Posterior cingulate gyrus (tissue), 11 donors: ENCODE measurements at places on chromosomes 16 and 17.

GRCh38 chr16:87839542-87840270 lies 29.6 kb downstream of the SLC7A5 start:
- no peak for DNase-seq

- no peak for DNase-seq
These were observed 32.5 kb upstream of the CDH11 start for GRCh38 chr16:65154321-65154720.

DNA sequence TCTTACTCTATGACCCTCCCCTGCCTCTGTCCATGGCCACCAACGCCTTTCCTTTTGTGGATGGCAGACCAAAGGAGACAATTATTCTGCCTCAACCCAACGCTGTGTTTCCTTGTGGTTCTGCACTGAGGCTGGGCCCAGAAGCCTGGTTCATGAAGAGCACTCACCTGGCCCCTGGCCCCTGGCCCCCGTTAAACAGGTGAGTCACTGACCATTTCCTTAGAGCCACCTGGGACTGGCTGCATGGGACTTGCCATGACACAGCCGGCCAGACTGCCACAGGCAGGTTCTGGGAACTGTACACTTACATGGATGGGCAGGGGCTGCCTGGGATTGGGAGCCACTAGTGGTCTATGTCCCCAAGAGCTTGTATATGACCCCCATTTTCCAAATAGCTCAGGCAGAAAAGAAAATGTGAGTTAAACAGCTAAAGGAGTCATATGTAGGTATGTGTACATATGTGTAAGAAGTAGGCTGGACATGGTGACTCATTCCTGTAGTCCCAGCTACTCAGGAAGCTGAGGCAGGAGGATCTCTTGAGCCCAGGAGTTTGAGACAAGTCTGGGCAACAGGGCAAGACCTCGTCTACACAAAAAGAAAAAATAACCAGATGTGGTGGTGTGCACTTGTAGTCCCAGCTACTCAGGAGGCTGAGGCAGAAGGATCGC lies 181.9 kb upstream of the CACNG5 start:
- DNase-seq, result no peak

- DNase-seq, result no peak
These were observed 51.3 kb downstream of the TNFRSF13B start for GRCh38 chr17:16920628-16921020.

DNA sequence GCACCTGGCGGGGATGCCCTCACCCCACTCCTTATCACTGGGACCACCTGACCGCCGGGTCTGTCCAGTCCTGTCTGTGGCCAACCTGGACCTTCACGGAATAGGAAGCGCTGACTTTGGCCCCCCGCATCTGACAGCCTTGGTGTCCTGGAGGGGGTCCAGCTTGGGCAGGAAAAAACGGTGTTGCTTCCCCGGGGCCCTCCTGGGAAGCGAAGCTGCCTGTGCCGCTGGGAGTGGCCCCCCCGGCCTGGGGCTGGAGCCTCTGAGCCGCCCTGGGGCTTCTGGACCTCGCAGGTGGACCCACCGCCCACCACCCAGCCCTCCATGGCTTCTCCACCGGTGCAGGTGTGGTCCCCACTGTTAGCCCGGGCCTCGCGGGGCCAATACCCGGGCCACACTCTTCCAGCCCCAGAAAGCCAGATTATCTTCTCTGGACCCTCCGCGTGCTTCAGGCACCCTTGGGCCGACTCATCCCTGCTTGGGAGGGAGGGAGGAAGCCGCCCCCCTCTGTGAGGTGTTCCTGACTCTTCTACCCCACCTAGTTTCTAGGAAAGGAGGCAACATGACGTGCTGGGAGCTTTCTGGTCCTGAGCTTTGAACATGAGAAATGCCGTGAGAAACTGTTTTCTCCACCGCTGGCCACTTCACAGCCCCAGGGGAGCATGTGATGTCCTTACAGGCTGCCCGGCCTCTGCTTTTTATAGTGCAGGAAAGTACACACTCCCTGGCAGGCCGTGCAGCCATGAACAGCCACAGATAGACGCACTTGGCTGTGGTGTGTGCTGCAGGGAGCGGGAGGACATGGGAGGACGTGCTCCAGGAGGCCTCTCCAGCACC lies 1.1 kb downstream of the C1QTNF1 start:
- DNase-seq, result no peak

DNA sequence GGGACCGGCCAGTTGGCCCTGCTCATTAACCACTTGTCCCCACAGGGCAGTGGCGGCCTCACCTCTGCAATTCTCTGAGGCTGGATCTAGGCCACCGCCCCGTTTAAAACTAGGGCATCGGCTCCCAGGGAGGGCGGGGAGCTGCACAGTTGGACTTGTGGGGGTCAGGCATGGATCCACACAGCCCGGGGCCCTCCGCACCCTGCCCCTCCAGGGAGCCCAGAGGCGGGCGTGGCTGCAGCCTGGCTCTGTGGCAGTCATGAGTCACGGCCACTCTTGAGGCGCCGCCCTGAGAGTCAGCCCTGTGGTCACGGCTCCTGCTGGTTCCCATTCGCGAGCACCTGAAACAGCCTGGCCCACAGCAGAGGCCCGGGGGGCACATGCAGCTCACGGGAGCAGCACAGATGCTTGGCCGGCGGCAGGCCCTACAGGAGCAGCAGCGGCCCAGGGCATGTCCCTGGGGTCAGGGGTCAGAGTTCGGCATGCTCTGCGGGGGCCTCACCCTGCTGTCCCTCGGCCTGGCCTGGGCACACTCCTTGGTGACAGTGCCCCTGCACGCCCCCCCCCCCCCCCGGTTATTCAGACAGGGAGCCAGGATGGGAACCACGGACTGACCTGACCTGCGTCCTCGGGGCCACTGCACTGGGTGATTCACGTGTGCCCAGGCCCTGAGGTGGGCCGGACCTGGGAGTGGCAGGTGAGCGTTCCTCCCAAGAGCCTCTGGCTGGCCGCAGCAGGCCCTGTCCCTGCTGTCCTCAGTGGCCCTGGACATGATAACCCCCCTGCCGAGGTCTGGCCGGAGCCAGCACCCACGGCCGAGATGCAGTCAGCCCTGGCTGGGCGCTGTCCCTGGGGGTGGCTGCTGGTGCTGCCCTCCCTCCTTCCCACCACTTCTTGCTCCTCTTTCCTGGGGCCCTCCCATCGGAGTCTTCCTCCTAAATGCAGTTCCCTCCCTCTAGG lies 8.2 kb downstream of the CAPN15 start:
- DNase-seq, result no peak

- no peak for DNase-seq
These were observed 29.6 kb upstream of the MRC2 start for GRCh38 chr17:62597920-62598319.

DNA sequence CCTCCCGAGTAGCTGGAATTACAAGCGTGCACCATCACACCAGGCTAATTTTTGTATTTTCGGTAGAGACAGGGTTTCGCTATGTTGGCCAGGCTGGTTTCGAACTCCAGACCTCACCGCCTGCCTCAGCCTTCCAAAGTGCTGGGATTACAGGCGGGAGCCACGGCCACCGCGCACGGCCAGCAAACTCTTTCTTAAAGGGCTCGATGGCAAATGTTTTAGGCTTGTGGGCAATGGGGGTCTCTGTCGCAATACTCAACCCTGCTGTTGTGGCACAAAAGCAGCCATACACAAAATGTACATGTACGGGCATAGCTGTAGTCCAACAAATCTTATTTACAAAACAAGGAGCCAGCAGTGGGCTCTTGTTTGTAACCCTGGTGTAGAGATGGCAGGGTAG lies 18.4 kb downstream of the PARN start:
- no peak for DNase-seq

DNA sequence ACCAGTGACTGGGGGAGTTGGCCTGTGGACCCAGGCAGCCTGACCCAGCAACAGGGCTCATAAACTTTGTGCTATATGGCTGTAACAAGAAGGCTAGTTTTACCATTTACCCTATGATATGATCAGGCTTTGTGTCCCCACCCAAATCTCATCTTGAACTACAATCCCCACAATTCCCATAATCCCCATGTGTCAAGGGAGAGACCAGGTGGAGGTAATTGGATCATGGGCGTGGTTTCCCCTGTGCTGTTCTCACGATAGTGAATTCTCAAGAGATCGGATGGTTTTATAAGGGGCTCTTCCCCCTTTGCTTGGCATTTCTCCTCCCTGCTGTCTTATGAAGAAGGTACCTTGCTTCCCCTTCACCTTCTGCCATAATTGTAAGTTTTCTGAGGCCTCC lies 111.2 kb upstream of the NLRP1 start:
- no peak for DNase-seq

GRCh38 chr17:72660274-72661115 lies 432.0 kb downstream of the SLC39A11 start:
- peak; percentile 33 for DNase-seq

DNA sequence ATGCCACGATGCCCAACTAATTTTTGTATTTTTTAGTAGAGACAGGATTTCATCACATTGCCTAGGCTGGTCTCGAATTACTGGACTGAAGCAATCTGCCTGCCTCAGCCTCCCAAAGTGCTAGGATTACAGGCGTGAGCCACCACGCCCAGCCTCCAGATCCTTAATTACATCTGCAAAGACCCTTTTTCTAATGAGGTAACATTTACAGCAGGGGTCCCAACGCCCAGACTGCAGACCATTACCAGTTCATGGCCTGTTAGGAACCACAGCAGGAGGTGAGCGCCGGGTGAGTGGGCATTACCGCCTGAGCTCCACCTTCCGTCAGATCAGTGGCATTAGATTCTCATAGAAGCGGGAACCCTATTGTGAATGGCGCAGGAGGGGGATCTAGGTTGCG lies 4.0 kb upstream of the RAB11FIP4 start:
- DNase-seq, result no peak

DNA sequence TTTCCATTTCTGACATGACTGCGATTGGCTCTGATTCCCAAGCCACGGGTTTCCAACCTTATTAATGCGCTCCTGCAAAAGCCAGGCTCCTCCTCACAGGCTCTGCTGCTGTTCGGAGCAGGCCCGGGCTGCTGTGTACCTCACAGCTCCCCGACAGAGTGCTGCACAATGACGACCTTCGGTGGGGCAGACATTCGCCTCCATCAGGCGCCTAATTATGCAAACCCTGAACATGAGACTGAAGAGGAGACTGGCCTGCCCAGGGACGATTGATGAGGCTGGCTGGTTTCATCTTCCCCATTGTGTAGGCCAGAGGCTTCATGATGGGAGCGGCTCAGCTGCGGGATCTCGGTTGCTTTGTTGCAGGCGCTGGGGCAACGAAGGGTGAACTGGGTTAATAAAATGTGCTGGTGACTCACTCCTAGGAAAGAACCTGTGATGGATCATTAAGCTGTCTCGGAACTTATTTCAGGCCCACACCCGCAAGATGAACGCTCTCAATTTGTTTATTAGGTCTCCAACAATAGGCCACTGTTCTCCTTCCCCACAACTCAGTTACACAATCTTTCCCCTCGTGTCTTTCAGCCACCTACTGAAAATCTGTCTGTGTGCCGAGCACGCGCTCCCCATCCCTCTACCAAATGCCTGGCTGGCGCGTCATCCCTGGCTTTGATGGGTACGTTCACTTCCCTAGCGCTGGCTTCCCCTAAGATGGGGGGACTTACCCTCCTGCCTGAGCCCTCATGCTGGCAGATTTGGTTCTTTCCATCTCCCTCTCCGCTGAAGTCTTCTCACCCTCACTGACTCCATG lies 27.2 kb upstream of the TOB1 start:
- peak; percentile 63 for DNase-seq

DNA sequence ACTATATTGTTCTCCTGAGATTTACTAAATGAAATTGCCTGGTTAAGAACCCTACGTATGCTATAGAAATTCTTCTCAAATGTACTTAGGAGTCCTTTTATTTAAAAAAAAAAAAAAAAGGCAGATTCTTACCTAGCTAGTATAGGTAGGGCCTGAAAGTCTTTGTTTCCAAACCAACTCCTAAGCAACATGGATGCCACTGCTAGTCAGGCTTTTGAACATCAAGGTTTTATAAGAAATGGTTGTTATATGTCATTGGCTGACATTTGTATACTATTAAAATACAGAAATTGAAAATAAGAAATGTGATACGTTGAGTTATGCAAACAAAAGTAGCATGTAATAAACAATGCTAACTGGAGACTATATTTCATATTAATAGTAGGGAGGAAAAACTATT lies 1.2 kb downstream of the EVI2A start:
- no peak for DNase-seq

GRCh38 chr17:57602896-57603295 lies 142.2 kb downstream of the CCDC182 start:
- no peak for DNase-seq

DNA sequence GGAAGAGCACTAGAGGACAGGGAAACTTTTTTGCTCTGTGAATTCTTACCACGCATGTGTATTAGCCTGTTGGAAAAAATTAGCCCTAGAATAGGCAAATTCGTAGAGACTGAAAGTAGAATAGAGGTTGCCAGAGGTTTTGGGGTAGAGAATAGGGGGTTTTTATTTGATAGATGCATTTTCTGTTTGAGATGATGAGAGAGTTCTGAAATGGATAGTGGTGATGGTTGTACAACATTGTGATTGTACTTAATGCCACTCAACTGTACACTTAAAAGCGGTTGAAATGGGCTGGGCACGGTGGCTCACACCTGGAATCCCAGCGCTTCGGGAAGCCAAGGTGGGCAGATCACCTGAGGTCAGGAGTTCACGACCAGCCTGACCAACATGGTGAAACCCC lies 8.0 kb upstream of the DOC2B start:
- DNase-seq, result no peak

DNA sequence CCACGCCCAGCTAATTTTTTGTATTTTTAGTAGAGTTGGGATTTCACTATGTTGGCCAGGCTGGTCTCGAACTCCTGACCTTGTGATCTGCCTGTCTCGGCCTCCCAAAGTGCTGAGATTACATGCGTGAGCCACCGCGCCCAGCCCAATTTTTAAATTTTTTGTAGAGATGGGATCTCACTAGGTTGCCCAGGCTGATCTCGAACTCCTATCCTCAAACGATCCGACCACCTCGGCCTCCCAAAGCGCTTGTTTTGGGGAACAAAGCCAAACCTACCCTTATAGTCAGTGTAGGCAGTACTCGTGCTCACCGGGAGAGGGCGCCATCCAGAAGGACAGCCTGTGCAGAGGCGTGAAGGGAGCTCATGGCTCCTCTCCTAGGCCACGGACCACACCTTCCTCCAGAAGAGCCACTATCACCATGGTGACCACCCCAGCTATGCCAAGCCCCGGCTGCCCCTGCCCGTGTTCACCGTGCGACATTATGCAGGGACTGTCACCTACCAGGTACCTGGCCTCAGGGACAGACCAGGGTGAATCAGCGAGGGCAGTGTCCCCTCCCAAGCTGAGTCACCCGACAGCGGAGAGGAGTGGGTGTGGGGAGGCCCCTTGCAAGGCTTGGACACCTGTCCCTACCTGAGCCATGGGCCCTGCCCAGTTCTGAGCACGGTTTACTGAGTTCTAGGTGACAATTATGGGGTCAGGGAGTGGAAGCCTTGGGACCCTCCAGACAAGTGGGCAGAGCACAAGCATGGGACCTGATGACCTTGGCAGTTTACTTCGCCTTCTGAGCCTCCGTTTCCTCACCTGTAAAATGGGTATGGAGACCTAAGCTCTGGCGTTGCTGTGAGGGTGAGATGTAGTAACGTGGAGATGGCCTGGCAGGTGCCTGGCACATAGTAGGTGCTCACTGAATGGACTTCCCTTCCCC lies 13.7 kb downstream of the MYO15B start:
- no peak for DNase-seq

DNA sequence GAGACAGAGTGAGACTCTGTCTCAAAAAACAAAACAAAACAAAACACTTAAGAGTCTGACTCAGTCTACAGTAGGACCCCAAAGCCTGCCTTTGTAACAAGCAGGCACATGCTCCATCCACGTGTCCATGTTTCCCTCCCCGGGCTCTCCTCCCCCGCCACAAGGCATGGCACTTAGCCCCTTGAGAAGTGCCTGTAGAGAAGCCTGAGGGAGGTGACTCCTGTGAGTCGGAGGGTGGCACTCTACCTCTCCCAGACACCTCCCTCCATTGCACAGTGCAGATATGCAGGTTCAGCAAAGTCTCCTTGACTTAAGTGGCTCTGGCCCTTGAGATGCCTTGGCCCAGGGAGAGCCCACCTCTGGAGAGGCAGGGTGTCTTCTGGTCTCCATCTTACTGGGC lies 6.8 kb downstream of the FHOD1 start:
- DNase-seq, result no peak
